ENCODE measurements at places on chromosomes 12 and 14. TPM values are rescaled to one million over a fixed set of nuclear protein-coding genes. Genes with fewer than 3 reads are reported as not detected.
A peak's percentile ranks its signal among the peaks of the same experiment; 100 is the strongest.

GRCh38 chr12:95261109-95261508 lies 43.5 kb downstream of the VEZT start:
- DNase-seq = no peak

Gene RNASE7
- not detected for total RNA-seq

Gene LIN52
- total RNA-seq = 19.0 TPM

Gene OS9
- 99.1 TPM for total RNA-seq

- DNase-seq = no peak
Measured at GRCh38 chr12:122894193-122895121, 1.5 kb downstream of the VPS37B start.

DNA sequence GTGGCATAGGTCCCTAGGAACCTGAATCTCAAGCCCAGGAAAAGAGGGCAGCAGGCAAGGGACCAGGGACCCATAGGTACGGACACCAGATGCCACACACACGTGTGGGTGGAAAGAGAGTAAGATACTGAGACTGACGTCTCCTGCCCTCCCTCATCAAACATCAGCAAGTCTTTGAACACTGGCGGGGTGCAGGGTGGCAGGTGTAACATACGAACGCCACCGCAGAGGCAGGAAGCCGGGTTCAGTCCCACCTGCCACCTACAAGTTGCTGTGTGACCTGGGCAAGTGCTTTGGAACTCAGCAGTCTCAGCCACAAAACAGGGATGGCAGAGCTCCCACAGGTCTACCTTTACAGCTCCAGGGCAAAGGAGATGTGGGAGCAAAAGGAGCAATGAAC lies 11.1 kb downstream of the ACTN1 start:
- DNase-seq = no peak

Gene KRT6C
- total RNA-seq = not detected

DNA sequence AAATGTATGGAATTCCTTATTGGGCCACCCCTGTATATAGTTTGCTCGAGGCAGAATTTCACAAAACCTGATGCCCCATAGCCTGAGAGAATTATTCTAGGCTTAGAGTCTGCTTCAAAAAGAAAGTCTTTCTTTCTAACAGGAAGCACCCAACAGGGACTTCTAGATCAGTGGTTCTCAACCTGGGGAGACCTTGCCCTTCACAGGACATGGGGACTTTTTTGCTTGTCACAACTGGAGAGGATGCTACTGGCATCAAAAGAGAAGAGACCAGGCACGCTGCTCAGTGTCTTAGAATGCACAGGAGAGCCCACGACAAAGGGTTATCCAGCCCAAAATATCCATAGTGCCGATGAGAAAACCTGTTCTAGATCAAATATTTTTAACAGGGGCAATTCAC lies 18.9 kb downstream of the WSB2 start:
- no peak for DNase-seq

DNA sequence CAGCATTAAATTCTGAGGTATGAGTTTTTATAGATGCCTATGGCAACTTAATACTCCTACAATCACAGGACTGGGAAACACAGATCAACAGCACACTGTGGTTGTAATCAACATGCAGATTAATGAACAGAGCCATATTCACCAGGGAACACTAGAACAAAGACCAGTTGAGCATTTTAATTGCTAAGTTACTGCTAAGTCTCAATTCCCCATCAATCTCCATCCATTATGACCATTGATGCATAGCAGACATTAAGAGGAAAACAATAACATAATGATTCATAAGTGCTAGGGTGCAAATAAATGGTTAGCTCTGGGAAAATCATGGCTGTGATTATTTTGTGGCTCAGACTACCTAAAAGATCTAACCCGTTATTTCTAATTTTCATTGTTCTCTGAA lies 505.6 kb downstream of the TRHDE start:
- no peak for DNase-seq

DNA sequence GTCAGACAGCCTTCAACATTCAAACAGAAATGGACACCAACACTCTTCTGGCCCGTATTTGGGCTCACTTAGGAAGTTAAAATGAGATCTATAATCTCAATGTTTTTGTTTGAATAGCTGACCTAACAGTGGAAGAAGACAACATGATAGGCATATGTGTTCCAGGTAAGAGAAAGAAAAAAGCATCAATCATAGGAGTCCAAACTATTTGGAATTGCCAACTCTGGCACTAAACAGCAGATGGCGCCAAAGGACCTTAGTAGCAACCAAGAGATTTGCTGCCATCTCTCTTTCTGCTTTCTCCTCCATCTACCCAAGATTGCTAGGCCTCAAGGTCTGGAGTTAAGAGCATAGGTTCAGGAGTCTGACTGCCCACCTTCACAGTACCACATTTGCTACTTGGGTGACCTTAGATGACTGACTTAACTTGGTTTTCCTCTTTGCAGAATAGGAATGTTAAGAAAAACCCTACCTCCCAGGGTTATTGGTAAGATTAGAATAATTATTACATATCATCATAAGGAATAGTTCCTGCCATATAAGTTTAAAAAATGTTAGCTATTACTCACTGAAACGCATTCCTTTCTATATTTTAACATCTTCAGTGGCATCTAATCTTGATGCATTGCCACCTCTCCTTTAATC lies 30.2 kb downstream of the PEX5 start:
- DNase-seq = peak; percentile 49

DNA sequence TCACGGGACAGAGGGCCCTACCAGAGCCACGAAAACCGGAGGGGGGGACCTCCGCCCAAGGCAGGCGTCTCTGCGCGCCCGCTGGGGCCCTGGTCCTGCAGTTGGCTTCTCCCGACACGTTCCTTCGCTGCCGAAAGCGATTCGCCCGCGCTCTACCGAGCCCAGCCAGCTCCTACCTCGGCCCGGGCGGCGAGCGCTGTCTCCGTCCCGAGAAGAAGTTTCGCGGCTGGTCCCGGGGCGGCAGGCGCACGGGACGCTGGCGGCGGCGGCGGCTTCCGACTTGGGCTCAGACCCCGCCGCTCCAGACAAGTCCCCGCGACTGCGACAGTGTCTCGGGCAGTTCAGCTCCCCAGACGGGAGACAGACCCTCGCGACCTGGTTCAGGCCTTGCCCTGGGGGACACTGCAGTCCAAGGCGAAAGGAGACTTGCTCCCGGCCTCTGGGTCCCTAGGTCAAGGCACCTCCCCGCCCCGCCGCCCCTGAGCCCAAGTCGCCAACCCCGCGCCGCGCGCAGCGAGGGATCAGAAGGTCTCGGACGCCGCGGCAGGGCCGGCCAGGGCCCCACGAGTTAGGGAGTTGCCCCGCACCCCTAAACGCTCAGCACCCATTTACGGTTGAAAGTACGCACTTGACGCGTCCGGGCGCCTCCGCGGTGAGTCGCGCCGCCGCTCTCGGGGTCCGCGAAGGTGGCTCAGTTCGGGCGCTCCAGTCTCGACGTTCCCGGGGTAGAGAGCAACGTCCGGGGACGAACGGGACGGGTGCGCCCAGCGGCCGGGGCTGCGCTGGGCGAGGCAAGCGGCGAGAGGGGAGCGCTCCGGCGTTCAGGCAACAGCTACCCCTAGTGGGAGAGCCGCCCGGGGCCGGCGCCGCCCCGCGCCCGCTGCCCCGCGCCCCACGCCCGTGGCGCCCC lies 1.4 kb upstream of the DIO3 start:
- DNase-seq = no peak

- DNase-seq = no peak
Measured at GRCh38 chr14:39974036-39974435, 541.8 kb upstream of the FBXO33 start.

DNA sequence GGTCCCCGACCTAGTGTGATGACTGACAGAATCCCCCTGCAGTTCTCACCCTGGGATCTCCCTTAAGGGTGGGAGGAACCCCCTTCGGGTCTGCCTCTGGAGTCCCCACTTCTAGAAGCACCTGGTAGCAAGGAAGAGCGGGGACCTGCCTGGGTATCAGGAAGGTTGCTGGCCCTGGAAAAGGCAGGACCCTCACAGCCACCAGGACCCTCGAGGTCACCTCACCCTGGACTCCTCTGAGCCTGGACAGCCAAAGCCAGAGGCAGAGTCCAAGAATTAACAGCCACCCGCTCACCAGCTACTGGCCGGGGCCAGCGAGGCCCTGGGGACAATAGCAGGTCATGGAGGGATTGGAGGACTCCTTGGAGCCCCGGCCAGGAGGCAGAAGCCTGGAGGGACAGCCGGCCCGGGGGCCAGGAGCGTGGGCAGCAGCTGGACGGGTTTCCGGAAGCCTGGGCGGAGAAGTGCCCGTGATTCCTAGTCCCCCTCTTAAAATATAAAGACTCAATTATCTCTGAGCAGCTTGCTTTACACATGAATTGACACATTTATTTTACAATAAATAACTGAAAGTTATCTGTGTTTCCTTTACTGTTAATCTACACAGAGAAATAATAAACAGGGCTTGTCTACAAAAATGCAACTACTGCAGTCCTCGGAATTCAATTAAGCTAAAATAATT lies 17.5 kb downstream of the BCL11B start:
- DNase-seq = no peak

GRCh38 chr12:7129872-7130691 lies at the start of gene CLSTN3:
TSS of gene CLSTN3 (plus strand) at chr12:7130371. CDS start at chr12:7130649, 278 bp downstream.
- peak; percentile 80 for DNase-seq

GRCh38 chr12:131264635-131265034 lies 310.9 kb downstream of the ADGRD1 start:
- no peak for DNase-seq

- DNase-seq = no peak
Measured at GRCh38 chr12:75783093-75783877, 248.3 kb downstream of the PHLDA1 start.

GRCh38 chr12:52896190-52897100 lies 8.4 kb downstream of the KRT8 start:
- DNase-seq = no peak

Gene KIAA0586
- total RNA-seq = 24.4 TPM

DNA sequence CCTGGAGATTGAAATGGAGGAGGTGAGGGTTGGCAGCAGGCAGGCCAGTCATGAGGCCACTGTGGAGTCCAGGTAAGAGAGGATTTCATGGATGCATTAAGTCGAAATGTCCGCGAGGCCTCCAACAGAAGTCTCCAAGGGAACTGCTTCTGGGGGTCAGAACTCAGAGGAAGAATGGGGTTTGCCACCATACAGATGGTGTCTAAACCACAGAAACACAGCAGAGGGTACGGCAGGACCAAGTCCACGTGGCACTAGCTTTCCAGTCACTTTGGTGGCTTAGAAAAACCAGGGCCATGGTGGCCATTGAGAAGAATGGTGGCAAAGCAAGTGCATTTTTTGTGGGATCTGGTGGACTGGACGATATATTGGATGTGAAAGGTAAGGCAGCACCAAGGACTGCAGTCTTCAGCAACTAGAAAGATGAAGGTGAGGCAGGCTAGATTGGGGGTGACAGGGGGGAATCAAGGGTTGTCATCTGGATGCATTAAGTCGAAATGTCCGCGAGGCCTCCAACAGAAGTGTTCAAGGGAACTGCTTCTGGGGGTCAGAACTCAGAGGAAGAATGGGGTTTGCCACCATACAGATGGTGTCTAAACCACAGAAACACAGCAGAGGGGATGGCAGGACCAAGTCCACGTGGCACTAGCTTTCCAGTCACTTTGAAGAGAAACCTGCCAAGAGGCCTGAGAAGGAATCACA lies 22.5 kb upstream of the TMEM106C start:
- DNase-seq = no peak

DNA sequence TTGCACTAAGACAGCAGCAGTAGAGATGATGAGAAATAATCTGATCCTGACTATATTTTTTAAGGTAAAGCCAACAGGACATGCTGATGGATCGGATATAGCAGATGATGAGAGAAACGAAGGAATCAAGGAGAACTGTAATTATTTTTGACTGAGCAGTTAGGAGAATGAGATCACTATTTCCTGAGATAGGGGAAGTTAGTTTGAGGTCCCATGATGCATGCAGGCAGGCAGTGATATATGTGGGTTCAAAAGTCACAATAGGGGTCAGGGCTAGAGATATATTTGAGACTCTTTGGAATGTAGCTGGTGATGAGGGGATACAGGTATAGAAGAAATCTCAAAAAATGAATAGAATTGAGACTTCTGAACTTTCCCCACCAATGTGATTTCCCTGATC lies 107.6 kb downstream of the GTF2A1 start:
- DNase-seq = no peak

GRCh38 chr14:69358233-69358963 lies 39.7 kb downstream of the ERH start:
- DNase-seq = no peak

DNA sequence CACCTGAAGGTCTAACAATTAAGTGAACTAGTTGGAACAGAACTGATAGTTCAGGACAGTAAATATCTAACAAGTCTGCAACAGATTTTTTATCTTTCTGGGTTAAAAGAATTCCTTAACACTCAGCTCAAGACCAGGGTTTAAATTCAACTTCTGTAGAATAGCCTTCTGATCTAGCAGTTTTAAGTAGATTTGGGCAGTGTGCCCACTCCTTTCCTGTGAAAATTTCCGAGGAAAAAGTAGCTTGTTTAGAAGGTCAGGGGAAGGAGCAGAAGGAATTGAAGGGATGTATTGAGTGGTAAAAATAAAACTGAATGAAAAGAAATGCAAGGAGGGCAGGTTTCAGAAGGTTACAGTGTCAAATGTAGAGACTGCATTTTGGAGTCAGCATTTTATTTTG lies 45.8 kb downstream of the ATL1 start:
- DNase-seq = no peak

Gene PLA2G1B
- total RNA-seq = not detected

Gene ZDHHC22
- total RNA-seq = not detected

- DNase-seq = no peak
Measured at GRCh38 chr12:57893431-57894353, 47.2 kb upstream of the CTDSP2 start.

DNA sequence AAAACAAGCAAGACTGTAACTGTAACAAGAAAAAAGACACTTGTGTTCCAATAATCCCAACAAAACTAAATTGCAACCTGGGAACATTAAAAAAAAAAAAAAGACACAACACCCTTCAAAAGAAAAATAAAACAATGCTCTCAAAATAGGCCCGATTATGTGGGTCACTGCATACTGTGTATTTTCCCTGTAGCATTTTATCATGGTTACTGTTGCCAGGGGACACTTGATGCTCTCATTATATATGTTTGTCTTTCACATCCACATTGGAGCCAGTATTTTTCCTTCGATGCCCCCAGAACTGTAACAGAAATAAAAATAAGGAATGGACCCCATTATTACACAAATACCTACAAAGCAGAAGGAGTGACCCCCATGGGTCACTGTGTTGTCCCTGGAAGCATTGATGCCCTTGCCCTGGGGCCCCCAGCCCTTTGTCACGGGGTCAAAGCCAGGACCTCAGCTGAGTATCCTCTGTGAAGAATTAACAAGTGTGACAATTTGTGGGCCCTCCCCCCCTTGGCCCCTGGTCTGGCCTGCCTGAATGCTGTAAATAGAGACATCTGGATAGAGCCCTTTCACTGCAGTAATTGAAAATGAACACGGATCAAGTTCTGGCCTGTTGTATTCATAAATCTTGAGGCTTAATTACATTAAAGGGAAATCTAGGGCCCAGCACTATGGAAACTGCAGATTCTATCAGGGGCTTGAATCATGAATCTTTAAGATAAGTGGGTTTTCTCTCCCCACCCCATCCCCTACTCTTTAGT lies 72.8 kb downstream of the C12orf42 start:
- no peak for DNase-seq

Gene MNAT1
- total RNA-seq = 56.2 TPM

DNA sequence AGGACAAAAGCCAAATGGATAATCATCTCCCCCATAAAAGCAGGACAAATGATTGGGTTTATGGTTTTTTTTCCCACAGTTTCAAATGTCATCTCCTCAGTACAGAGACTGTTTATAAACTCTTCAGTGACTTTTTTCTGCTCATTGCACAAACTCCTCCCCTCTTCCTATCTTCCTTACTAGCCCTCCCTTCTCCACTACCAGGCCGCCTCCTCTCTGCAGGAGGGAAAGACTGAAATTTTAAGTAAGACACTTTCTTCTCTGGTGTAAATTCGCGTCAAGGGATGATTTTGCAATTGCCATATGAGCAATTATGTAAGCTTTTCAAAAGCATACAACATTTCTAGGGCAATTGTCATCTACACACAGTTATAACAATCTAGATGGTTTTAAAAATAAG lies 37.0 kb downstream of the BTG1 start:
- no peak for DNase-seq
